Sciatic nerve (tissue), 2 donors: ENCODE measurements at places on chromosomes 5 and 9.

- DNase-seq = no peak
Measured at GRCh38 chr9:35972093-35972492, 14.1 kb upstream of the OR2S2 start.

- no peak for DNase-seq
Measured at GRCh38 chr5:133485468-133485867, 126.9 kb downstream of the FSTL4 start.

DNA sequence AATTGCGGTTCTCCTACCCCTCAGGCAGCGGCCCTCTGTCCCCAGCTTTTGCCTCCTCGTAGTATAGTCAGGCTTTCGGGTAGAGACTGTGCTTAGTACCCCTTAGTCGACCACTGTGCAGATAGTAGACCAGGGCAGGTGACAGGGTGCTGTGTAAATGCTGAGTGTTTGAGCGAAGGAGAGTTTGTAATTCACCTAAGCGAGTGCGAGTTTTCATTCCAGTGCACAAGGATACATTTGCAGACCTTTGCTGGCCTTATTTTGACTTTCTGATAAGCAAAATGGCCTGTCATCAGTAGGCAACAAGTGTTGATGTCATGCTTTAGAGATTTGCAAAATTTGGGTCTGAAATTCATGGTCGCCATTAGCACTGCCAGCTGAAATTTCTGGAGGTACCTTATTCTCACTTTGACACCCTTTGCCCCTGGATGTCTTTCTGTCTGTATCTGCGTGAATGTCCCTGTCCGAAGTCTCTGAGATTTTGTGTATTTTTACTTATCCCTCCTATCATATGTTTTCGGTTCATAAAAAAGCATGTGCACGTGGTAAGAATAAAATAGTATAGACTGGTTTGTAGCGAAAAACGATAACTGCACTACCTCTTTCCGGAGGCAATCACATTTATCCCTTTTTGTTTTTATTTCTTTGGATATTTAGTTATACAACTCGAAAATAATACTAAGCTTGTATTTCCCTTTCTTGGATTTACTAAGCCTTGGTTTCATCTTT lies 1.9 kb downstream of the LMNB1 start:
- no peak for DNase-seq

- DNase-seq = no peak
Measured at GRCh38 chr5:40784027-40784653, 14.0 kb downstream of the PRKAA1 start.

GRCh38 chr5:179765400-179765799 lies 28.4 kb upstream of the LTC4S start:
- no peak for DNase-seq

GRCh38 chr5:157867751-157868387 lies 8.9 kb upstream of the CLINT1 start:
- DNase-seq = no peak

- peak; percentile 76 for DNase-seq
Measured at GRCh38 chr5:139649082-139649991, 1.2 kb downstream of the CXXC5 start.

DNA sequence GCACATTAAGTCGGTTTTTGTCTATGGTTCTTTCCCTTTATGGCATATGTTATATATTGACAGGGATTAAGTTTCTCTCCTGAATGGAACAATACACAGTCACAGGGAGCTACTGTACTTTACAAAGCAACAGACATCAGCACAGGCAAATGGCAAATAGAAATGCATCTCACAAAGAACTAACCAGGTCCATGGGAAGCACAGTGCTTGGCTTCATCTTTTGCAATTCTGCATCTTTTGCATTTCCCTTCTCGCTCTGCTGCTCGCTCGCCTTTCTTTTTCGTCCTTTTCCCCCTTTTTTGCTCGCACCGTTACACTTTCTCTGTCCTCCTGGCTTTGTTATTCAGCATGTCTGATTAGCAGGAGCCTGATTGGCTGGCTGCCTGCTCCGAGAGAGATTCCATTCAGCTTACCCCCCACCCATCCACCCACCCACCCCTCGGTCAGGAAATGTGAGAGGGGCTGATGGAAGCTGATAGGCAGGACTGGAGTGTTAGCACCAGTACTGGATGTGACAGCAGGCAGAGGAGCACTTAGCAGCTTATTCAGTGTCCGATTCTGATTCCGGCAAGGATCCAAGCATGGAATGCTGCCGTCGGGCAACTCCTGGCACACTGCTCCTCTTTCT lies at the start of gene ADAMTSL1:
ADAMTSL1 (plus strand) TSS at position 502 of the 628 bp plus-strand sequence; CDS start at position 582, 80 bp downstream.
- DNase-seq = peak; percentile 58
